ENCODE measurements at places on chromosomes 3 and 15. TPM values are rescaled to one million over a fixed set of nuclear protein-coding genes. Genes with fewer than 3 reads are reported as not detected.

DNA sequence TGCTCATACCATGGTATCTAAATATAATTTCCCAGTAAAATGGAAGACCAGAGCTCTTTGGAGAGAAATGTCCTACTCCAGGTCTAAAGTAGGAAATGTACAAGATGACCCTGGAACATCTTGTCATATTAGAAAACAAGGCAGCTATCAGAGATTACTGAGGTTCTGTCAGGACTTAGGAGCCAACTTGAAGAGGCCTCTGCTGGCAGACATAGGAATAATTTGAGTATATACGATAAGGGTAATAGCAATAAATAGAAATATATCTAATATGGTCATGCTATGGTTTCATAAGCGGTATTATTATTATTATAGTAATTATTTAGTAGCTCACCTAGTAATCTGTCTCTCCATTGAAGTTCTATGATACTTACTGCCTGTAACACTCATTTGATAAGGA lies 224.2 kb downstream of the SOX2 start:
- no peak for DNase-seq

DNA sequence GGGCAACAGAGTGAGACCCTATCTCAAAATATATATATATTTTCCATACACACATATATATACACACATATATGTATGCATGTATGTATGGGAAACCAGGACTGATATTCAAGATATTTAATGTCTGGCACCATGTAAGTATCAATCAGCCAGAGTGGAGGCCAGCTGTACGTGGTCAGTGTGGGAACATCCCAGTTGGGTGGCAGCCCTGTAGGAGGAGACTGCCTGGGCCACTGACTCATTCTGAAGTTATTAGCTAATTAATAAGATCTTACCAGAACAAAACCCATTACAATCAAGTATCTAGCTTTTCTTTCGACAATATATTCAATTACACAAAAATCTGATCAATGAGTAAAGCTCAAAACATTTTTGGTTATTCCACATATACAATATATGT lies 85.1 kb upstream of the OCA2 start:
- DNase-seq = no peak

DNA sequence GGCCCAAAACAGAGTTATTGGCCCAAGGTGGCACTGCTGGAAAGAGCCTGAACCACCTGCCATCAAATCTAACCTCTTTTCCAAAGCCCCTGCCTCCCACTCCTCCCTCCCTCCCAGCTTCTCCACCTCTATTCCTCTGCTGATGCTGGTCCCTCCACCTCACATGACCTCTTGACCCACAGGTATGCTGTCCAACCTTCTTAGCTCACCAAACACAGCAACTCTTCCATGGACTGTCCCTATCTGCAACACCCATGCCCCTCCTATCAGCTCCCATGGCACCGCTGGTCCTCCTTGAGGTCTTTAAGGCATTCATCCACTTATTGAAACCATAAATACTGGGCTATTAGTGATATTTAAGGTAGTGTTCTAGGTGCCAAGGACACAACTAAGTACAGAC lies 12.6 kb downstream of the NUP210 start:
- DNase-seq = no peak

DNA sequence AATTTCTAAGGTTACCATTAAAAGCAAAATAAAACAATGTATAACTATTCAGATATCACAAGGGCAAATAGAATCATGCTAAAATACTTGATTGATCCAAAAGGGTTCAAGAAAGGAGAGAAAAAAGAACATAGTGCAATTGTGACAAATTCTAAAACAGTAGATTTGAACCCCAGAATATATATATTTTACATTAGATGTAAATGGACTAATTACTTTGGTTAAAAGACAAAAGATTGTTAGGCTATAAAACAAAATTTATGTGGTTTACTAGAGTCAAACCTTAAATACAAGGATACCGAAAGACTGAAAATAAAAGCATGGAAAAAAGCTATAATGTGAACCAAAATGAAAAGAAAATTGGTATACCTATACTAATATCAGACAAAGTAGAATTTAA lies 129.3 kb downstream of the ADAMTSL3 start:
- no peak for DNase-seq

Gene C3orf70
- total RNA-seq = 2.2 TPM

- DNase-seq = no peak
Measured at GRCh38 chr3:139476348-139476747, at the start of gene RBP2. Gene RBP2 (minus strand): TSS chr3:139476516. CDS start chr3:139476459, 57 bp downstream.

GRCh38 chr15:70121624-70122302 lies 24.0 kb upstream of the TLE3 start:
- DNase-seq = no peak

- DNase-seq = no peak
Measured at GRCh38 chr3:98583766-98584165, 9.6 kb downstream of the CPOX start.

- DNase-seq = no peak
Measured at GRCh38 chr15:82139823-82140268, 94.0 kb upstream of the MEX3B start.
